Dermis microvascular lymphatic vessel endothelial cell (primary cell): ENCODE measurements at places on chromosomes 12 and 14. TPM values are rescaled to one million over a fixed set of nuclear protein-coding genes. Genes with fewer than 3 reads are reported as not detected.

- no peak for DNase-seq
These were observed 4.0 kb downstream of the STX2 start for GRCh38 chr12:130835011-130835410.

GRCh38 chr12:130792821-130793553, 46.1 kb downstream of the STX2 start:
- DNase-seq = no peak

DNA sequence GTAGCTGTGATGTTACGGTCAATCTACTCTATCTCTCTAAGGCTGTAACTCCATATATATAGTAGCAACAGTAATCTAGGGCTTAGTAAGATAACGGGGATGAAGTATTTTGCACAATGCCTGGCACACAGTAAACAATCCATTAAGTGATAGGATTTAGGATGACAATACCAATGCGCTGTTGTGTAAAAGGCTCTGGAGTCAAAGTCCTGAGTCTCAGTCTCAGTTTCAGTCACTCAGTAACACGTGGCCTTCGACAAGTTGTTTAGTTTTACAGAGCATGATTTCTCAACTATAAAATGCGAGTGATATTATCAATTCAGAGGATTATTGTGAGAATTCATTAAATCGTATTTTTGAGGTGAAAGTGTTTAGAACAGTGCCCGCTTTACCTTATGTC, 162.4 kb downstream of the GARIN6 start:
- no peak for DNase-seq

DNA sequence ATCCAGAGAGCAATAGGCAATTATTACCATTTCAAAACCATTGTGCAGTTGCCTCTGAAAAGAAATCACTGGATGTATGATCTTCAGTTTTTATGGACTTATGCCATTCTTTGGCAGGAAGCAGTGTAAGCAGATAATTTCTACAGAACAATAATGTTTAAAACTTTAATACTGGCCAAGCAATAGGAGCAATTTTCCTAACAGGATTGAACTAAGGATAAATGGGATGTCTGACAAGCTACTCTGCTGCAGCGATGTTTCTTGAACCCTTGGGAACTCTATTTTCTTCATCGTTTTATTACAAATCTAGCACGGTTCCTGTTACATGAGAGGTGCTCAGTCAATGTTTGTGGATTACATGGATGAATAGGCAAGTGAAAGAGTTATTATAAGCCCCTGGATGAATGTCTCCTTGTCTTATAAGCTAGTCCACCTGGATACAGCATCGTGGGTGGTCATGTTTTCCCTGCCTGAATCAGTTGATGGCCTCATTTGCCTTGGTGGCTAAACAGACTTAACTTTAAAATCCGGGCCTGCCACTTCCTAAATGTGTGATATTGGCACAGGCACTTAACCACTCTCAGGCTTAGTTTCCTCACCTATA, 68.2 kb upstream of the MDM1 start:
- DNase-seq = no peak

- DNase-seq = no peak
These were observed 99.2 kb downstream of the PRICKLE1 start for GRCh38 chr12:42490261-42490842.

GRCh38 chr14:104323551-104324175, 185.3 kb downstream of the KIF26A start:
- DNase-seq = no peak

Gene CD163L1
- 16.0 and 23.6 TPM in 2 replicates for total RNA-seq

DNA sequence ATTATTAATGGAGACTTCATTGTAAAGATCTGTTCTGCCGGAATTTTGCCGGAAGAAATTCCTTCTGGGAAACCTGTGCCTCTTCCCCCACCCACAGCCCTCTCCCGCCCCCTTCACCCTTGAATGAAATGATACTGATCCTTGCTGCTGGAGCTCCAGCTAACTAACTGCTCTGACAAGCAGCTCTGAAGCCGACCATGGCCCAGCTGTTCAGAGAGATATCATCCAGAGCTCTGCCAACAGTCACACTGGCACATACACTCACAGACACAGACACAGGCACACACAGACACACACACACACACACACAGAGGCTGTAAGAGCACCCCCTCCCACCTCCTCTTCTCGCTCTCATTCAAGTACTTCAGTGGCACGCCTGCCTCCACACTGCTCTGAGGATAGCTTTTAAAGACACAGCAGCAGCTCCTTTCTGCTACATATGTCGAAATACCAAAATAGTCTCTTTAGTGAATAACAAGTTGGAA, 88.6 kb downstream of the R3HDM2 start:
- DNase-seq = no peak

Gene OTX2
- not detected in 2 replicates for total RNA-seq
